Activated CD8-positive, alpha-beta memory T cell treated with anti-CD3 and anti-CD28 coated beads for 36 hours (primary cell): ENCODE measurements at places on chromosomes 7 and 10. TPM values are rescaled to one million over a fixed set of nuclear protein-coding genes. Genes with fewer than 3 reads are reported as not detected.

The CUL2 gene
- total RNA-seq = 54.7 TPM

The C10orf67 gene
- 0.15 TPM for total RNA-seq

The VWDE gene
- 0.84 TPM for total RNA-seq

The GDF10 gene
- total RNA-seq = 0.89 TPM

The CLRN3 gene
- total RNA-seq = not detected

The HOXA9 gene
- total RNA-seq = not detected

The MOGAT3 gene
- not detected for total RNA-seq

The CDHR3 gene
- 0.23 TPM for total RNA-seq

The INSYN2A gene
- total RNA-seq = not detected

The BHLHA15 gene
- total RNA-seq = 0.82 TPM

The SUN3 gene
- not detected for total RNA-seq

The SLC26A3 gene
- total RNA-seq = not detected

The IDI2 gene
- total RNA-seq = not detected

The AASS gene
- total RNA-seq = 1.4 TPM

The C10orf62 gene
- total RNA-seq = not detected

The HYAL4 gene
- not detected for total RNA-seq

The OR2A5 gene
- not detected for total RNA-seq

The PIK3AP1 gene
- total RNA-seq = 8.4 TPM

The ZSCAN21 gene
- 9.6 TPM for total RNA-seq

The PTPRN2 gene
- total RNA-seq = 0.44 TPM

The MYPN gene
- total RNA-seq = not detected

The ADRB1 gene
- total RNA-seq = 0.88 TPM

The SLC12A9 gene
- 24.9 TPM for total RNA-seq

The AGAP3 gene
- total RNA-seq = 48.5 TPM

The BUD31 gene
- total RNA-seq = 180 TPM

The ASB10 gene
- not detected for total RNA-seq

The SFMBT2 gene
- 23.0 TPM for total RNA-seq

The VGF gene
- 0.17 TPM for total RNA-seq

The CALHM3 gene
- total RNA-seq = 0.10 TPM

The SMC3 gene
- 73.7 TPM for total RNA-seq

The MSS51 gene
- total RNA-seq = 1.5 TPM

The NXPH1 gene
- total RNA-seq = not detected

The PLA2G12B gene
- not detected for total RNA-seq

The NKX1-2 gene
- total RNA-seq = not detected

The HECW1 gene
- not detected for total RNA-seq

The HTRA1 gene
- total RNA-seq = not detected

The SFTPA1 gene
- not detected for total RNA-seq

The CACNA2D1 gene
- total RNA-seq = not detected

The ANKRD22 gene
- 0.15 TPM for total RNA-seq

The CYP3A4 gene
- total RNA-seq = not detected

The NODAL gene
- total RNA-seq = not detected

The AKR1D1 gene
- total RNA-seq = not detected

The COL28A1 gene
- total RNA-seq = not detected

The ZDHHC16 gene
- total RNA-seq = 57.3 TPM

The SFRP5 gene
- not detected for total RNA-seq

The AGMO gene
- total RNA-seq = not detected

The ZNF117 gene
- total RNA-seq = 4.1 TPM

The ACSL5 gene
- total RNA-seq = 57.0 TPM

The PRPS1L1 gene
- total RNA-seq = not detected

The PRLHR gene
- not detected for total RNA-seq

The ZNF727 gene
- 0.10 TPM for total RNA-seq

The HOXA5 gene
- not detected for total RNA-seq

The CCAR1 gene
- 133 TPM for total RNA-seq

The GIMAP5 gene
- total RNA-seq = 60.1 TPM

The CYP2C18 gene
- not detected for total RNA-seq

The CPN1 gene
- total RNA-seq = not detected

The ZWINT gene
- 119 TPM for total RNA-seq

The WNT8B gene
- not detected for total RNA-seq

The CDK13 gene
- 35.6 TPM for total RNA-seq
